ENCODE measurements at places on chromosomes 4 and X.

DNA sequence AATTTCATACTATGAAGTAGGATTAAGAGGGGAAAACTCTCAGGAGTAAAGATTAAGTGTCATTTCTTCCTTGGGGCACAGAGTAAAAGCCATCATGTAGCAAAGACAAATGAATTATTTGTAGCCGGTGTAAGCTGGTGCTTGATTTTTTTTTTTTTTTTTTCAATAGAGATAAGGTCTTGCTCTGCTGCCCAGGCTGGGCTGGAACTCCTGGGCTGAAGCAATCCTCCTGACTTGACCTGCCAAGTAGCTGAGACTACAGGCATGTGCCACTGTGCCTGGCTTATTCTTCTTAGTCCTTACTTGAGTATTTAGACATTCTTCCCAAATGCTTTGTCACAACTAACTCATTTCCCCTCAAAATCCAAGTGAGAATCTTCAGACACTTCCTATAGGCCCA, 125.7 kb downstream of the STOX2 start:
- DNase-seq: no peak

DNA sequence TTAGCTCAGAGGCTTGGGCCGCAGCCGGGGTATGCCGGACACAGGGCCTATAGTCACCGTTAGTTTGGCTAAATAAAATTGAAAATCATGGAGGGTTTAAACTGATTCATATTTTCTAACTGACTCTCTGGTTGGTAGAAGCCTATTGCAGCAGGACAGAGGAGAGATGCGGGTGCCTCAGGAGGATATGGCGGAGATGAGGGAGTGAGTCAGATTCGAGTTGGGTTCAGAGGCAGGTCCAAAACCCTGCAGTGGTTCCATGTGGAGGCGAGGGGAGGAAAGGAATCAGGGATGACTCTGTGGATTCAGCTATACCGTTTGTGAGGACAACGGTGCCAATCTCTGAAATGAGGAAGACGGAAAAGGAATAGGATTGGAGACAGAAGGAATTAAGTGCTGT, 176.6 kb downstream of the PALLD start:
- no peak for DNase-seq

DNA sequence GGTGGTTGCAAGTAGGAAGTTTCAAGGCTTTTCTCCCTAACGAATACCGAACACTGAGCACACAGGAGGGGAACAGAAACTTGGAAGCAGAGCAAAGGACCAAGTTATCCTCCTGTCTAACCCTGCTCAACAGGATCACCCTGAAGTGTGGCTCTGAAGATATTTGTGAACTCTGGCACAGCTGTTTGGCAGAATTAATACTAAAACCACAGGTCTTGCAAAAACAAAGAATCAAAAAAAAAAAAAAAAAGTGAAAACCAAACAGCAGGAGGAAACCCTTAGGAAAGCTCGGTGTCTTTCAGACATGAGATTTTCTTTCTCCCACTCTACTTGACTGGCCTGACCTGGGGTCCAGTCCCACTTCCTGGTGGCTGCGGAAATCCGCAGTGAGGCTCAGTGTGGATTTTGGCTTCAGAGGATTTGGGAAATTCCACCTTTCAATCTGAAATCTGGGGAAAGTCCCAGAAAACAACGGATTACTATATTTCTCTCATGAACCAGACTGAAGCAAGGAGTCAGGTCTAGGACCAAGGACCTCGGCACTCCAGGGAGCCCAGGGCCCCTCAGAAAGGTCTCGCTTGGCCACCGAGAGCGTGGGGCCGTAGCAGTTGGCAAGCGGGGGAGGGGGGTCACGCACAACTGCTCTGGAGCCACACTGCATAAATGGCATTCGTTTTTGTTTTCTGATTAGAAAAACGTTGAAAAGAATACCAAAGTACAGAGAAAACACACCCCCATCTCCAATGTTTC, 867 bp downstream of the TIFA start:
- DNase-seq: no peak

DNA sequence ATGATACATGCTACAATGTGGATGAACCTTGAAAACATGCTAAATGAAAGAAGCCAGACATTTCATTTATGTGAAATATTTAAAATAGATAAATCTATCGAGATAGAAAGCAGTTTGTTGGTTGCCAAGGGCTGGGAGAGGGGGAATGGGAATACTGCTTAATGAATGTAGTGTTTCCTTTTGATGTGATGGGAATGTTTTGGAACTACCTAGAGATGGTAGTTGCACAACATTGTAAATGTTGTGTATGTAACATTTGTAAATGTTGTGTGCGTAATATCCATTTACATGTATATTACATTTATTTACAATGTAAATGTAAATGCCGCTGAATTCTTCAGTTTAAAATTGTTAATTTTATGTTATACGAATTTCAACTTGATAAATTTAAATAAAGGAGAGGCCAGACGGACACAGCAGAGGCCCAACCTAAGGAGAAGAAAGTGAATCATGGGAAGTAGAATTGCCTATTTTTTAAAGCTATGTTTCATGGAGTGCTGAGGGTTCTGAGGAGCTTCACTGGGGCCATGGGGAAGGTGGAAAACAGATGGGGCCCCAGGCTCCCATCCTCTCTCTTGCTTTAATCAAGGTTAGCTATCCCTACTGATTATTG, 60.0 kb upstream of the TEX13D start:
- no peak for DNase-seq

DNA sequence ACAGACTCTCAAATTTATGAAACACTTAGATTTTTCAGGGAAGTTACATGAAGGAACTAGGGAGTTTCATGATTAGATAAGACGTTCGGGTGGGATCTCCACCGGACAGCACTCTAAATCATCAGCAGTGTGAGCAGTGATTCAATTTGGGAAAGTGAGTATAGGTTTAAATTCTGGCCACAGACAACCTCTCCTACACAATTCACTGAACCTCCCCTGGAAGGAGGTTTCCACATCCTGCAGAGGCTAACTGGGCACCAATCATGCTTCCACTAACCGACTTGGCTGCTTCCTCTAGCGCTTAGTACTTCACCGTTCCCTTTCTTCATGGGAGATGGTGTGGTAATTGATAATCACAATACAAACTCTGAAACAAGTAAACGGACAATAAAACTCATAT, 5.6 kb downstream of the CXCL9 start:
- DNase-seq: no peak

- DNase-seq: no peak
Measured at GRCh38 chr4:123093236-123093635, 170.8 kb upstream of the NUDT6 start.

- no peak for DNase-seq
Measured at GRCh38 chrX:137747244-137748043, 181.5 kb downstream of the ZIC3 start.

DNA sequence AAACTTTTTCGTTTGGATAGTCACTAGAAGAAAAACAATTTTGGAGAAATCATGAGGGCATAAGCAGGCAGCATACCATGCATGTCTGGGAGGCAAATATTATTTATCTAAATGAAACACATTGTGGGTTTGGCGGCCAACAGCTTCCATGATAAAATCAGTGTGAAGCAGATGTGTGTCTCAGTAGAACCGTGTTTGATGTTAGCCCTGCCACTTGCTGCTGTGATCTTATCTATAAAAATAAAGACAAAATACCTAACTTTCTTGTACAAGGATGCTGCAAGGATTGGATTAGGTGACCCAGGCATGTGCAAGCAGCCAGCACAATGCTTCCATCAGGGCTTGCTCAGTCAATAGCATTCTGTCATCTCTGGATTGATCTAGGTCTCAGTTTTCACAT, 341.4 kb downstream of the PACRGL start:
- DNase-seq: no peak

GRCh38 chrX:39245024-39245423, 443.8 kb downstream of the MID1IP1 start:
- no peak for DNase-seq

DNA sequence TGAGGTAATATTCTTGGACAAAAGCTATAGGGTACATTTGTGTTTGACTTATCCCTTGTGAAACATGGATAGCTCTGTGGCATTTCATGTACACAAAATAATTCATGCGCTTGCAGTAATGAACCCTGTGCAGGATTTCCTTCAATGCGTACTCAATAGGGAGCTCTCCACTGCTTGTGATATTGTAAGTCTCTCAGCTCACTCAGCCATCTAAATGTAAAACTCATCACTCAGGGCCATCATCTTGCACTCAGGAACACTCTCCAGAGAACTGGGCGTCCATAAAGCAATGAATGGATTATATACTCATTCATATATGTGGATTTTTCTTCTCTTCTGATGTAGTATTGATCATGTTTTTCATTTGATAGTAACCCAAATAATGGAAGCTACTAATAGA, 288.1 kb downstream of the DCTD start:
- DNase-seq: no peak

- no peak for DNase-seq
Measured at GRCh38 chr4:184668511-184669114, 19.1 kb downstream of the PRIMPOL start.

GRCh38 chrX:111086591-111087006, 9.4 kb upstream of the PAK3 start:
- no peak for DNase-seq

DNA sequence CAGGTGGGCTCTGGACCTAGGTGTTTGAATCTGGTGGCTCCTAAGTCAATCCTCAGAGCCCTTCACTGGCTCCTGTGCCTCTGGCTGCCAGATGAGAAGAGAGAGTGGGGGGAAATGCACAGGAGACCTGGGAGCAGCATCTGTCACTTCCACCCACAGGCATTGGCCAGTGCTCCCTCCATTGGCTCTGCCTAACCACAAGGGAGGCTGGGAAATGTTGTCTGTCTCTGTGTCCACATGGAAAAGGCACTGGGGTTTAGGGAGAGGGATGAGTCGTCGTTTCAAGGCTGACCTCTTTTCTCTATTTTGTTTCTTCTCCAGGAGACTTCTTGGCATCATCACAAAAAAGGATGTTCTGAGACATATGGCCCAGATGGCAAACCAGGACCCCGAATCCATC, 76.4 kb downstream of the CLCN4 start:
- no peak for DNase-seq

DNA sequence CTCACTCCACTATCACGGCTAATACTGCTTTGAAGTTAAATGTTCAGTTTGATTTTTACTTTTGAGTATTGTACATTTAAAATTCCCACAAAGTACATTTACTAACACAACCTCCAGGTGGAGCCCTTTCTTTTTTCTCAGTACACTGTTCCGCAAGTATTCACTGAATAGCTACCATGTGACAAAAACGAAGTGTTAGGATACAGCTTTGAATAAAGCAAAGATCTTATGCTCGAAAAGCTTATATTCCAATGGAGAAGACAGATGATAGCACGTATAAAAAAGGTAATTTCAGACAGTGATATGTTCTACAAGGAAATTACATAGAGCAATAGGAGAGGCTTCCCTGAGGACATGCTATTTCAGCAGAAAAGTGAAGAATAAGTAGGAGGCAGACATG, 60.7 kb upstream of the ABCG2 start:
- no peak for DNase-seq

GRCh38 chr4:103144926-103145325, 45.3 kb upstream of the BDH2 start:
- no peak for DNase-seq

DNA sequence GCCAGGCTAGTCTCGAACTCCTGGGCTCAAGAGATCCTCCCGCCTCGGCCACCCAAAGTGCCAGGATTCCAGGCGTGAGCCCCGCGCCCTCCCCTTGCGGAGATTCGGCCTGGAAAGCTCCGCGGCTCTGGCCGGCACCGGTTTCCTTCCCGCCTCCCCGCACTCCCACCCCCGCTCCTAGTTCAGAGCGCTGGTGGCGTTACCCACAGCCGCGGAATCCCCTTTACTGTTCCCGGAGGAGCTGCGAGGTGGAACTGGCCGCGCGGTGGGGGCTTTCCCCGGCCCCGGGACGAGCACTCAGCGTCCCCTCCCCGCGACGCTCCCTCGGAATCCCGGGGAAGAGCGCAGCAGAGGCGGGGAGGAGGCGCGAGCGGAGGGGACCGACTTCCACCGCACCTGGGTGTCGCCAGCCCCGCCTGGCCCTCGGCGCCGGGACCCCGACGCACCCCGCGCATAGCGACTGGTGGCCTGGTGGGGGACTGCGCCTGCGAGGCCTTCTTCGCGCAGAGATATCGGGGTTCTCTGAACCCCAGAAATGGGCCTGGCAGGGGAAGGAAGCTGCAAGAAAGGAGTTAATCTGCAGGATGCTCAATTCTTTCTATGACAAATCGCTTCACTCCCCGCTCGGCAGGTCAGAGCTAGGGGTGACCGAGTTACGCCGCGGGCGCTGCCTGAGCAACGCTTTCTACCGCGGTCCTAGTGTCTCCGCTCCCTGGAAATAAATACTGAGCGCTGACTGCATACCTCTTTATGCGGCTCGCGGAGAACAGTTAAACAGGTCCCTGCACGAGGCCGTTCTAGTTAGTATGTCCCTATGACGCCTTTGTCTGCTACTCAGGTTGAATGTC, 14.6 kb upstream of the SLC25A4 start:
- DNase-seq: peak; percentile 7

- DNase-seq: no peak
Measured at GRCh38 chr4:8182858-8183725, 16.0 kb upstream of the SH3TC1 start.

DNA sequence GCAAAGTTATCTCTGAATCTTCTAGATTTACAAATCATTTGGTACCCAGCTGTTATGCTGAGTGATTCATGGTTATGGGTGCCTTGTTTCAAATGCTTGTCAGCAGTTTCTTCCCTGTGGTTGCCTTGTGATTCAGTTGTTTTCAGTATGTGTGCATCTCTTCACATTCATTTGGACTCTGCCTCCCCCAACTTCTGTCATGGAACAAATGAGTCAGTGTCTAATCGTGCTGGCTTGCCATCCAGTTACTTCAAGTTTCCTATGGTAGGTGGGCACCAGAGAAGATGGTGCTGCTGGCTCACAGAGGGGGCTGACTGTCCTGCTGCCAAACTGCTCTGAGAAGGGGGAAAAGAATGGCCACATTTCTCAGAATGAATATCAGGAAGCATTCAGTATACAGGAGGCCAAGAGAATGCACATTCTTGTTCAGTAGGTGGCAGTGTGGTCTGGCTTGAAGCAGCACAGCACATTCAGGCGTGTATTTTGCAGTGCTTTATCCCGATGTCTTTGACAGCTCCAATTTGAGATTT, 260.9 kb downstream of the GLUD2 start:
- peak; percentile 34 for DNase-seq

DNA sequence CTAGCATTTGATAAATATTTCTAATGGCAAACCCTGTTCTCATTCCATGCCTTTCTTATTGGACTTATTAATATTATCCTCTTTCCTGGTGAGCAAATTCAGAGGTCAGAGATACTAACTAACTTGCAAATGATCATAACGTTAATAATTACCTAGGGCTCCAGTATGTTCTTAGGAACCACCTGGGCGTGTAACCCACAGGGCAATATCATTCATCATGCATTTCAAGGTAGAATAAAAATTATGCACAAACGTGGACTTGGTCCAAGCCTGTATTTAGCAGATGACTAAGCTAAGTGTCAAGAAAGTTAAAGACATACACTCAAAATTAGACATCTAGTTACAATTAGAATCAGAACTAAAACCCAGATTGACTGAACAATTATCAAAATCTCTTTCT, 850.1 kb downstream of the TRIML1 start:
- DNase-seq: no peak

DNA sequence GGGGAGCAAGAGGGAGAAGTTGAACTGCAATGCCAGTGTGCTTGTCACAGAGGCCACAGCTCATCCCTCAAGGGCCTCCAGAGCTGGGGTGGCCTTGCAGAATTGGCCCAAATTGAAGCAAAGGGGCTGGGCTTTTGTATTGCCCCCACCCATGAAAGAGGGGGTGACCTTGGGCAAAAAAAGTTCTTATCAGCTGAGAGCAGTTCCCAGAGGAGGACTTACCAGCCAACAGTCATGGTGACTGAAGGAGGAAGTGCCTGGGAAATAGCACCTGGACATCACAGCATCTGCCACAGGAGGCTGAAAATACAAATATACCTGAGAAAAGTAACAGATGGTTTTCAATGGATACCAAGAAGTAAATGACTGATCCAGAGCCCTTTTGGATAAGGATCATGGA, 262.4 kb downstream of the MID1IP1 start:
- no peak for DNase-seq
